ENCODE measurements at places on chromosomes 2 and 18.

- DNase-seq, result no peak
Measured at GRCh38 chr2:145622285-145622684, 1102.4 kb upstream of the ZEB2 start.

GRCh38 chr18:76364282-76365259, 130.5 kb downstream of the ZNF516 start:
- DNase-seq, result no peak

- DNase-seq, result no peak
Measured at GRCh38 chr18:8991155-8991554, 111.3 kb upstream of the NDUFV2 start.

DNA sequence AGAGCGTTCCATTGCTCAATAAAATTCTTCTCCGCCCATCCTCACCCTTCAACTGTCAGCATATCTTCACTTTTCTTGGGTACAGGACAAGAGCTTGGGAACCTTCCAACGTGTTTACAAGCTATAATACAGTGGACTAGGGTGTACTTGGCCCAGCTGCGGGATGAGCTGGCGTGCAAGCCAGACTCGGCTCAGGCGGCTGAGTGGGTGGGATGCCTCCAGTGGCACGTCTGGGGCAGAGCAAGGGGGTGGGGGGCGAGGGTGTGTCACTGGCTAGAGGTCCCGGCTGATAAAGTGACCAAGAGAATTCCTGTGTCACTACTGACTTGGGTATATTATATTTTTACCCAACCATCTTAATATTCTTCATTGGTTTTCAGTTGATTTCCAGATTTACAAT, 179.7 kb downstream of the EVA1A start:
- no peak for DNase-seq

DNA sequence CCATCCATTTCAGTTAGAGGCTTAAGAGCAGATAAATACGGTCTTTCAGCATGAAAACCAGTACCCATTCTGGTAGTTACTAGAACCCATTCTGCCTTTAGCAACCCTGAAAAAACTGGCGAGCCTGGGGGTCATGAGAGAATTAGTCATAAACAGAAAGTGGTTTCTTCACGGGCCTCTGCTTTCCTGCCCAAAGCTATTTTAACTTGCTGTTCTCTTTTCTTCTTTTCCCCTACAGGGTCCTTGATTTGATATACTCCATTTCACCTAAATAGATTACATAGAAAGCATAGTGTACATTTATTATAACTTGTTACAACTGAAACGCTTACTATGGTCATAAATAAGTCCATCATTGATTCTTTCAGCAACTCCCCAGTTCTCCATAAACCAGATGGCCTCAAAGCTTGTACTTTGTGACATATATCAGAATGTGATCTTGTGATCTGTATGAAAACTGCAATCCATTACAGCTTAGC, 48.3 kb downstream of the WDFY1 start:
- no peak for DNase-seq

GRCh38 chr2:41912337-41912736, 135.5 kb upstream of the PKDCC start:
- no peak for DNase-seq

GRCh38 chr18:5294113-5294456, 1.4 kb downstream of the ZBTB14 start:
- no peak for DNase-seq

DNA sequence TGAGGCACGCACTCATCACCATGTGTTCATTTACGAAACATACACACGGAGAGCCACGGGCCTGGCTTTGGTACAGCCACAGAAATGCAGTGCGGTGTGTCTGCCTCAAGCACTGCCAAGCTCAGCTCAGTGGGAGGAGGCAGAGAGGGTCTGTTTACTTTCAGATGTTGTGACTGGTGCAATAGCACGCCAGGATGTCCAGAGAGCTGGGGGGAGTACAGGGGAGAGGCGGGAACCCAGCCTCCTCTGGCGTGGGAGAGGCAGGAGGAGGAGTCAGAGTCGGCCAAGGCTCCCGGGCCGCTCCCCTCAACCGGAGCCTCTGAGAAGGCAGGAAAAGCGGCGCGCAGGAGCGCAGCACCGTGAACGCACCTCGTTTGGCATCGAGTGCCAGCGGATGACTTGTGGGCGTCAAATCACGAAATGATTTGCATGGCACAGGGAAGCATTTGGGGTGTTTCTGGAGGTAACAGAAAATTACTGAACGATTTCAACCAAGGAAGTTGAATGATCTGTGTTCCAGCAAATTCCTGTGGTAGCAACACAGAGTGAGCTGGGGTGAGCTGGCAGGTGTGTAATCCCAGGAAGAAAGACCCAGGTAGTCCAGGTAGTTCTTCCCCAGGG, 143.0 kb downstream of the ZNF516 start:
- DNase-seq, result no peak

DNA sequence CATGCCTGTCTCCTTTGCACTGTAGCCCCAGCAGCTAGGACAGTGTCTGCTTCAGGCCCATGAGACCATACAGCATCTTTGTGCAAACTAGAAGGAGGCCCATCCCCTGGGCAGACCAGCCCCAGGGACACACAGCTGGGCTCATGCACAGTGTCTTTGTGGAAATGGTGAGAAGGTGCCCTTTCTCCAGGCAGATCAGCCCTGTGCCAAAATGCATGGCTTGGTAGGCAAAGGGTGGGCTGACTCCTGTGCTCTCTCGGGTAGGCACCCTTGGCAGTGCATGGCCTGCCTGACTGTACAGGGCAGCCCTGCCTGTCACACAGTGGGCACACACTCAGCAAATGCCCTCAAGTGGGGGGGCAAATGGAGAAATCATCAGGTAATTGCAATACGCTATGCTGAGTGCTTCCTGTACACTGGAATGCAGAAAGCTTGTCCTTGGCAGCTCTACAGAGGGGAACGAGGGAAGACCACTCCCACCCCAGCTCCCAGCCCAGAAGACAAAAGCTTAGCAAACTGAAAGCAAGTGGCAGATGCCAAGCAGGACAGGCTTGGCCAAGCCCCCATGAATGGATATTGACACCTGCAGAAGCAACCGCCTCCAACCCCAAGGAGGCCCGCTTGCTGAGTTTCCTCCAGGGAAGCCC, 21.6 kb downstream of the TNS1 start:
- DNase-seq, result peak; percentile 46

DNA sequence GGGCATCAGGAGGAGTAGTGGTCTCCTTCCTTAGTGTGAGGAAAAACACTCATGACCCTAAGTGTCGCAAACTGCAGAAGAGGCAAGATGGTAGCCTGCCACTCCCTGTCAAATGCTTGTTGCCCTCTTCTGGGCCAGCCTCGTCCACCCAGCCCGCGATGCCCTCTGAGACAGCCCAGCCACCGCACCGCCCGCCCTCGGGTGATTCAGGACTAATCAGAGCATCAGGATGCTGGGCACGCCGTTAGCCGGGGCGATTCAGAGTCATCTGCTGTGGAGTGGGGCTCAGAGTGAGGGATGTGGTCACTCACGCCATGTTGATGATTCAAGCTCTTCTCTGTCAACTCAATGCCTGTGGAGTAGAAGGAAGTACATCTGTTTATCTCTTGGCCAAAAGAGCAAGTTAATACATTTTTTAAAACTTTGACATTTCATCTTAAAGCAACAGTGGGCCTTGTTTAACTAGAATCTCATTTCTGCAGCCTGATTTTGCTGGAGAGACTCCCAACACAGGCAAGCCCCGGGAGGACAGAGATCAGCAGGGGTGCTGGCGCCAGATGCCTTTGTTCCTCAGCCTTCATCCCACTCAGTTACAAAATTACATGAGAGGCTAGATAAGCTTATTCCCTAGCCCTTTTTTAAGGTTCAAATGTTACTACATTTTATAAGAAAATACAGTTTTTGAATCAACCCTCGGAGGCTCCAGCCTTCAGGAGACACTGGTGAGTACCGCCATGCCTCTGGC, 79.0 kb downstream of the TMEM18 start:
- peak; percentile 61 for DNase-seq

DNA sequence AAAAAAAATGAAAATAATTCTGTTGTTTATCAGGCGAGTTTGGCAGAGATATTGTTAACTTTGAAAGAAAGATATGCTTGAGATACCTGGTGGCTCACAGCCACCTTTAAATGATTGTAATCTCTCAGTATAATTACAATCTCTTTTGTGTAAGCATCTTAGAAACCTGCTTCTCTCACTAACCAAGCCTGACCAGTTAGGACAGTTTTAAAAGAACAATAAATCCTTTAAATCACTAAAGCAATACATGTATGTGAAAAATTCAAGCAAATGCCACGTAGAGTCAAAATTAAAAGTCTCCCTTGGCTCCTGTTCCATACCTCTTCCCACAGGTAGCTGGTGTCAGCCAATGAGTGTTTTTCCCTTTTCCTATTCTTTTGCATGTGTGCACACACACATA, 15.7 kb upstream of the SGPP2 start:
- no peak for DNase-seq

- DNase-seq, result no peak
Measured at GRCh38 chr2:46997884-46998283, 82.3 kb upstream of the MCFD2 start.

GRCh38 chr2:239401881-239402233, 1.0 kb upstream of the HDAC4 start:
- peak; percentile 57 for DNase-seq

DNA sequence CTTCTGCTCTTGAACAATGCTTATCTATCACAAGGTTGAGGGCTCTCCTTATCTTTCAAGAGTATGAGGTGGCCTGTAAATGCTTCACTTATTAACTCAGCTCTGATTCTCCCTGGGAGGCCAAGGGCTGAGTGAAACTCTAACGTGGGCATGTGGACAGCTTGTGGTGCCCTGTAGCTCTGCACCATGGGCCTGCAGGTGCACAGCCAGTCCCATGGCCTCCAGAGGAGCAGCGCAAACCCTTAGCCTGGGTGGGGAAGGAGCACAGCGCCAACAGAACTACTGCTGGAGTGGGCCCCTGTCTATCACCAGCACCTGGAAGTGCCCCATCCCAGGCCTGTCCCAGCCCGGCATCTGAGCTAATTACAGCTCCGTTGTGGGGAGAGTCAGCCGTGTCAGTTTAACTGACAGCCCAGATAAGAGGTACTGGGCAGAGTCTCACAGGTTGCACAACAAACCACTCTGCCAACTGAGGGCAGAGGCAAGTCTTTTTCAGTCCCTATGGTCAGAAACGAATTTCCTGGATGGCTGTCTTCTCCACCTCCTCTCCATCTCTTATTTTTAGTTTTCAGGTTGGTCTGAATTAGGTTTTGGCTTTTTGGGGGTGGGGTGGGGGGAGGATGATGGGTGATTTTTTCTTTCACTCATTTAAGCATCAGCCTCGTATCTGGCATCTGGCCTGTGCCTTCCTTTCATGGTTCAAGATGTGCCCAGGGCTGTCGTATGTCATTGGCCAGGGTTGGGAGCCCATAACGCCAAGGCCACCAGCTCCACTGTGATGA, 219.5 kb downstream of the BCL2 start:
- no peak for DNase-seq

DNA sequence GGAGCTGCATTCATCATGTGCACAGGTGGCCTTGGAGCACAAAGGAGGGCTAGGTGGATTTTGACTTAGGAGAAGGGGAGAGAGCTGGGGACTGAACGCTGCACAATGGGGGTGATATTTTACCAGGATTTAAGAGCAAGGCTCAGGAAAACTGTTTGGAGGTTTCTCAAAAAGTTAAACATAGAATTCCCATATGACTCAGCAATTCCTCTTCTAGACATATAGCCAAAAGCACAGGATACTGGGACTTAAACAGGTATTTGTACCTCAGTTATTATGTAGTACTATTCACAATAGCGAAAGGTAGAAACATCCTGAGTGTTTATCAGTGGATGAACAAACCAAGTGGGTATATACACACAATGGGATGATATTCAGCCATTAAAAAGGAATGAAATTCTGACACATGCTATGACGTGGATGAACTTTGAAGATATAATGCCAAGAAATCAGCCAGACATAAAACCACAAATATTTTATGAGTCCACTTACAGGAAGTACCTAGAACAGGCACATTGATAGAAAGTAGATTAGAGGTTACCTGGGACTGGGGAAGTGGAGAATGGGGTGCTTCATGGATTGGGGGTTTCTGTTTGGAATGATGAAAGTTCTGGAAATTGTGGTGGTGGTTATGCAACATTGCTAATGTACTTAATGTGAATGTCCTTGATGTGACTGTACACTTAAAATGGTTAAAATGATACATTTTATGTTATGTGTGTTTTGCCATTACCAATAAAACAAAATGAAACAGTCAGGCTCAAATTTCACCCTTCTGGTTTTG, 216.9 kb downstream of the HAUS1 start:
- no peak for DNase-seq

DNA sequence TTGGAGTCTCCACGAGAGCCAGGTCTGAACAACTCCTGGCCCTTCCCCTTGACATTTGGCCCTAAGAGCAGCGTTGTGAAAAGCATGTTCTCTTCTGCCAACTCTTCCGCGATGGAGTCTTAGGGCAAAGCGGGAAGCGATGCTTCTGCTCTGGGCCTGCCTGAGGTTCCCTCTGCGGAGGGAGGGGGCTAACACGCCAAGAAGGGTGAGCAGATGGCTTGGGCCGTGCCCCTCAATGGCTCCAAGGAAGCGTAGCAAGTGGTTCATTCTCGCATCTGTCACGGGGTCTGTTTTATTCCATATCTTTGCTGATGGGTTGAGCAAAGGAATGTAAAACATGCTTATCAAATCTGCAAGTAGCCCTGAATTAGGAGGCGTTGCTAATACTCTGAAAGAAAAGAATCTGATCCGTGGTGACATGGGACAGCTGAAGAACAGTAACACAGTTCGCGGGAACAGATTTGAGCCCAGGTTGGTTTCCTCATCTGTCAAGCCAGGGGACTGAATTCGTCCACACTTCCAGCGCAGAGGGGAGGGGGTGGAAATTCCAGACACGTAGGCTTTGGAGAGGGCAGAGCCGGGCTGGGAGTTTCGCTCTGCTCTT, 38.0 kb downstream of the DNMT3A start:
- no peak for DNase-seq

DNA sequence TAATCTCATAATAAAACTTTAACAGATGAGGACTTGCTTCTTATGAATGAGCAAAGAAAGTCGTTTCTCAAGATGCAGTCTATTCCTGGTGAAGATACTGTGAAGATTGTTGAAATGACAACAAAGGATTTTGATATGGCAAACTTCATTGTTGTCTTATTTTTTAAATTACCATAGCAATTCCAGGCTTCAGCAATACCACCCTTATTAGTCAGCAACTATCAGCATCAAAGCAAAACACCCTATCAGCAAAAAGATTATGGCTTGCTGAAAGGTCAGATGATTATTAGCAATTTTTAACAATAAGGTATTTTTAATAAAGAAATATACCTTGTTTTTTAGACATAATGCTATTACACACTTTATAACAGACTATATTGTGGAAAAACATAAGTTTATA, 88.3 kb downstream of the COL5A2 start:
- DNase-seq, result no peak
